ENCODE measurements at places on chromosomes 11 and 22.

DNA sequence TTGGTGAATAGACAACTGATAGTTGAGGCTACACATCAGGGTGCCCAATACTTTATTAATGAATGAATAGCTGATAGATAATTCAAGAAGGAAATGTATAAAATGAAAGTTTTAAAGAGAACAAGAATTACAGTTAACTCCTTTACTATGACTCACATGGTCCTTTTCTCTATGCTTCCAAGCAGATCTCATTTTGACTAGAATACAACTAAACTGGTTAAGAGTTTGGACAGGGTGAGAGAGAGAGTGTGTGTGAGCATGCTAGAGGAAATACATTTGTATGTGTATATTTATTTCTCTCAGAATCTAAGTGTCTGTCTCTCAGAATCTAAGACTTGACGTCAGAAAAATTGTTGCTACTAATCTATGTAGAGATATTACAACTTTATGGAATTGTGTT, 66.7 kb downstream of the SIK2 start:
- no peak for DNase-seq

- no peak for DNase-seq
Measured at GRCh38 chr22:47071078-47071806, 308.8 kb downstream of the TBC1D22A start.

DNA sequence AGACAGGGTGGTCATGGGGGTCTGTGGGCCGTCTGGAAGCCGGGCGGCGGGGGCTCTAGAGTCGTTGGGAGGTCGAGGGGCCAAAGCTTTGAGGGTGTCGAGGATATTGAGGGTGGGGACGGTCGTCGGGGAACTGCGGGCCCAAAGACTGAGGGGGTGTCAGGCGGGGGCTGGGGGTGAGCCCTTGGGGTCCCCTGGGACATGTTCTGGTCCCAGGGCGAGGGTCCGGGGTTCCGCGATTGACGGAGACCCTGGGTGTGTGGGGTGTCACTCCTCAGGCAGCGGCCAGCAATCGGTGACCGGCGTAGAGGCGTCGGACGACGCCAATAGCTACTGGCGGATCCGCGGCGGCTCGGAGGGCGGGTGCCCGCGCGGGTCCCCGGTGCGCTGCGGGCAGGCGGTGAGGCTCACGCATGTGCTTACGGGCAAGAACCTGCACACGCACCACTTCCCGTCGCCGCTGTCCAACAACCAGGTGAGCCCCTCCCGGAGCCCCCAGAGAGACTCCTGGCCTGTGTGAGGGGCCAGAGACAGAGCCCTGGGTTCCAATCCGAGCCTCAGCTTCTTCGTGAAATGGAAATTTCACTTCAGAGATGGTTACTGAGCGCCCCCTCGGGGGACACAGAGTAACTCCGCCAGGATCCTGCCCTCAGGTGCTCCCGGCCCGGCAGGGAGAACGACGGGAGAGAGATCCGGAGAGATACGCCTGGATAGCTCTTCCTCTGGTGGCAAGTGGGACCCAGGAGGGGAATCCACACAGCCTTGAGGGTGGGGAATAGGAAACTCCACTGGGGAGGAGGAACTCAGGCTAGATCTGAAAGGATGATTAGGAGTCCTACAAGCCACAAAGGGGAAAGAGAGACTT, 714 bp downstream of the SDF2L1 start:
- DNase-seq, result peak; percentile 55

DNA sequence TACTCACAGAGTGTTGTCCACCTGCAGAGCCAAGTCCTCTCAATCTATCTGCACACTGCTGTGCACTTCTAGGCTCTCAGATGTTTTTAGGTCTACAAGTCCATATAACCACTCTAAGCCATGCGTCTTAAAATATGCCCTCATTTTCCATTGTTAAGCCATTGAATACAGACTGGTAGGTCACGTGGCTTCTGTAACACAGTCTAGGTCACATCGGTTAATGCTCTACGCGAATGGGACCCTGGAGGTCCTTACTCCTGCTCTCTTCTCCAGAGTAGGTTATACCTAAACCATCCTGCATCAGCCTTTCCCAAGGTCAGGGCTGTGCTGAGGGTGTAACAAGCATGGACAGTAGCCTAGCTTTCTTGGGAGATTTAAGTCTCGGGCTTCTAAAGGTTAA, 819 bp downstream of the JAML start:
- DNase-seq, result no peak

GRCh38 chr11:2363577-2364370, 13.3 kb upstream of the CD81 start:
- no peak for DNase-seq

DNA sequence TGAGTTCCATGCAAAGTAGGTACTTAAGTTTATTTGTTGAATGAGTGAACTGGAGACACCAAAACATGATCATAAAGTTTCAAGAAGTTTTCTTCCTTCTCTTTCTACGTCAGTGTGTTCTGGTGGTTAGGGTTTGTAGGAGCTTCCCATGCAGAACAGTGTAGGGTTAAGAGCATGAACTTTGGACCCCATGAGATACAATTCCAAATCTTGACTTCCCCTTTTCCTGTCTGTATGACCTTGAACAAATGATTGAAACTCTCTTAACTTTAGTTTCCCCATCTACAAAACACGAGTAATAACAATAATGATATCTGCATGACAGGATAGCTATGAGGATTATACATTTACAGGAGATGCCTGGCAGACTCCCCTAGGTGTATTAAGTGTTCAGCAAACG, 41.0 kb upstream of the TENM4 start:
- DNase-seq, result no peak

DNA sequence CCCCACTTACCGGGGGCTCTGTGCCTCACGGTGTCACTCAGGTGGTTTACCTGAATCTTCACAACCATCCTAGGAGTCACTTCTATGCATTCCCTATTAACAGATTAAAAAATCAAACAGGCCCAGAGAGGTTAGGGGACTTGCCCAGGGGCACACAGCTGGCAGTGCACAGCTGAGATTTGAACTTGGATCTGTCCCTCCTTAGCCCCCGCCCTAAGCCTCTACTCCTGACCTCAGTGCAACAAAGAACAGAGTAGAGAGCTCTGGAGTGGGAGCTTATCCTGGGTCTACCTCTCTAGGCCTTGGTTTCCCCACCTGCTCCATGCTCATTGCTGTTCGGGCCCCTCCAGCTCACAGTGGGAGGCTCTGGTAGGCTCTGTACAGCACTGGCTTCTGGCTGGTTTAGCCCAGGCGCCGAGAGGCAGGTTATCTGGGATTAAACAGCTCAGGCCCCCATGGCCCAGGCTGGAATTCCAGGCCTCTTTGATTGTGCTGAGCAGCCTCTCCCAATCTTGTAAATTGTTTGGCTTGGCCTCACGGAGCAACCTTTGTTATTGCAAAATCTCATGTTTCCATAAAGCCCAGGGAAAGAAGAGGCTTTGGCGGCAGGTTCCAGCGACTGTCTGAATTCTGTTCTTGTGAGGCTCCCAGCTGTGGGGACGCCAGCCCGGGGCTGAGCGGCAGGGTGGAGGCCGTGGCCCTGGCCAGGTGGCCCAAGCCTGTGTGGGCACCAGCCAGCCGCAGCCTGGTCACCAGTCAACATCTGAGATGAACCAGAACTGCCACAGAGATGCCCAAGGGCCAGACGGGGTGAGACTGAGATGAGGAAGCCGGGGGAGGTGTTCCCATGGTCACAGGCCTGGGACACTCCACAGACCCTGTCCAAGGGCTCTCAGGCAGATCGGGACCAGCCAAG, 28.9 kb upstream of the SHISAL1 start:
- DNase-seq, result no peak

DNA sequence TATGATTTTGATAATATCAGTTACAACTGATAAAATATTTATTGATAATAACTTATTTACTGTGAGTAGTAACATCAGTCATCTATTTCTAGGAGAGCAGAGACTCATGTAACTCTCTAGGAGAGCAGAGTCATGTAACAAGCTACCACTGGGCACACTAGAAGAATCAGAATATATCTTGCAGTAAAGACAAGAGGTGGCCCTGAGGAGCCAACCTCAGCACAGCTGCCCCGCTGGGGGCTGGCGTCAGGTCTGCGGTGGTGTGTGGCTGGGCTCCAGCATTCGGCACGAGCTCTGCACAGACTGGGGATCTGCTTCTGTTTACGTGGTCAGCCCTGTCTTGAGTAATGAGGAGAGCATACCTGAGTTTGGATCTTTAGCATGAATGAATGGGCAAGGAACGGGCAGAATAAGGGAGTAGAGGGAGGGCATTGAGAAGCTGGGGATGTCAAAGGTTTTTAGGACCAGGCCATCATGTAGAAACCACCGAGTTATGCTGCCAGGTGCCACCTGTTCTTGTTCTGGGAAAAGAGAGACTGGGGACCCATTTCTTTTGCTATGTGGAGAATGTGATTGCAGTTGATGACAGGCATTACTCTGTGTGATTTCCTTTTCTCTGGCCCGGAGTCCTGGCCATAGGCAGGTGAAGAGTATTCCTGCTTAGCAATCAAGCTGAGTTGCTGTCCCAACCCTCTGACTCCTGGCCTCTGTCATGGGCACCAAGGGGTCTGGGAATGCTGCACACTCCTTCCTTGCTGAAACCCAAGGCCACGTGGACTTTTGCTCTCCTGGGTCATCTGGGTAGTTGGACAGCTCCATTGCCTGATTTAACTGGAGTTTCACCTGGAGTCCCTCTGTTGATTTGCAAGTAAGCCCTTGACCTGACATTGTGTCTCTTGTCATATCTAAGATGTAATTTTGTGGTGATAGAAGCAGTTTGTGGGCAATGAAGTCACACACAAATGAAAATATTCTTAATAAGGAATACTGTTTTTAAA, 50.9 kb upstream of the HEPHL1 start:
- no peak for DNase-seq

DNA sequence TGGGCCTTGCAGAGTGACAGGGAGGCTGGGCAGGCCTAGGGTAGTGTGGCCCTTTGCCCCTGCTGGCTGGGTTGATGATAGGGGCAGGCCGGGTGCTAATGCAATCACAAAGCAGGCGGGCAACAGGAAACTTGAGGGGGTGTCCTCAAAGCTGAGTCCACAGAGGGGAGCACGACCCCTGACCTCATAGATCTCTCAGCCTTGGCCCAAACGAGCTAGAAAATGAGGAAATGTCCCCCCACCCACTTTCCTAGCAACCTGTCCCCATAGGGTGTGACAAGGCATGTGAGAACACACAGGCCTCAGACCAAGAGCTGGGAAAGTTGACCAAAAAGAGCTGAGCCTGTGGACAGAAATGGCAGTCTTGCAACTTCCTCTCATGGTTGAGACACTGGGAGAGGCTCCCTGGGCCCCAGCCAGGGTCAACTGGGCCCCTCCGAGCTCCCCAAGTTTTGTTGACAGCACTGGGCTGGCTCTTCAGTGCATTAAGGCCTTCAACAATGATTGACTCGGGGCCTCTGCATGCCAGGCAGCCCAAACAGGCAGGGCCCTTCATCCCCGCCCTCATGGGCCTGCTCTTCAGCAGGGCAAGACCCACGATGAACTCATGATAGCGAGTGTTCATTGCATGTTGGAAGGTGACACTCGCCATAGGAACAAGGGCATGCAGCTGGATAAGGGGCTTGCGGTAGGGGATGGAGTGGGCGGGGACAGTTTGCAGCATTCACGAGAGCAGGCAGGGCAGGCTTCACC, 9.8 kb upstream of the SPI1 start:
- DNase-seq, result no peak

DNA sequence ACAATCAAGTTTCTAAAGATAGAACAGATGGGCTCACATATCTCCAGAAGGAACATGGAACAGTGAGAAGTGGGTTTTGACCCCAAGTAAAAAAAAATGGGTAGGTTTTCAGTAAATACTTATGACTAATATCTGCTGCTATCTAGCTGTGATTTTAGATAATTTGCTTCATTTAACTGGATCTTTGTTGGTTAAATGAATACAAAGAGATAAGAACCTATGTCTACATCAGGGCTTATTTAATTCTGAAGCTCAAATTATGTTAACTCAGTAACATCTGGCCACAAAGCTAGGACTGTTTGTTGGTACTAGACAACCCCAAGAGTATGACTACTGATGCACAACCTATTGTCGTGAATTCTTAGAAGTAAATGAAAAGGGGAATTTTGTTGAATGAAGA, 144.4 kb upstream of the SESN3 start:
- DNase-seq, result no peak

GRCh38 chr11:1105183-1105565, 30.5 kb downstream of the MUC2 start:
- no peak for DNase-seq

DNA sequence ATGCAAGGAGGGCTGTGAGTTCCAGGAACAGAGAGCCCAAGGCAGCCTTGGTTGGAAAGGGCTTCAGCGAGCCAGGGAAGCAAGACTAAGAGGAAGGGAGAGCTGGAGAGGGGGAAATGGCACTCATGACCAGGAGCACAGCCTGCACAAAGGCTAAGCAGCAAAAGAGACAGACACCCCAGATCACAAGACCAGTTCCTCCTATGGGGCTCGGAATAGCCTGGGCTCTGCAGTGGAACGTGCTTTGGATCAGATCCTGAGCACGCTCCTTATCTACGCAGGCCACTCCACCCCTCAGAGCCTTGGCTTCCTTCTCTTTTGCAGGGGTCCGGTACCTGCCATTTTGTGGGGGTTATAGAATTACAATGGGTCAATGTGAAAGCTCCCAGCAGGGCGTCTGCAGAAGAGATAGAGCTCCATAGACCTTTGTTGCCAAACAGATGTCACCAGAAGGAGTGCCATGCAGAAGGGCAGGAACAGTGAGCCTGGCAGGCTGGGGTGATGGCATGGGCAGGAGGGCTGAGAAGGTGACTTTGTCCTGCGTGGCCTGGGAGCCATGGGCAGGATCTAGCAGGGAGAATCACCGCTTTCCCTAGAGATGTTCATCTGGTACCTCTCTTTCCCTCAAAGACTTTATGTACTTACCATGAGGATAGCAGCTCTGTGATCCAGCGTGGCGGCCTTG, 33.8 kb downstream of the ZC3H7B start:
- no peak for DNase-seq

- DNase-seq, result no peak
Measured at GRCh38 chr11:35274909-35275785, 136.2 kb downstream of the CD44 start.

- DNase-seq, result no peak
Measured at GRCh38 chr11:113690619-113691569, 15.2 kb downstream of the TMPRSS5 start.

GRCh38 chr11:125129316-125129993, 18.0 kb upstream of the TMEM218 start:
- DNase-seq, result no peak

DNA sequence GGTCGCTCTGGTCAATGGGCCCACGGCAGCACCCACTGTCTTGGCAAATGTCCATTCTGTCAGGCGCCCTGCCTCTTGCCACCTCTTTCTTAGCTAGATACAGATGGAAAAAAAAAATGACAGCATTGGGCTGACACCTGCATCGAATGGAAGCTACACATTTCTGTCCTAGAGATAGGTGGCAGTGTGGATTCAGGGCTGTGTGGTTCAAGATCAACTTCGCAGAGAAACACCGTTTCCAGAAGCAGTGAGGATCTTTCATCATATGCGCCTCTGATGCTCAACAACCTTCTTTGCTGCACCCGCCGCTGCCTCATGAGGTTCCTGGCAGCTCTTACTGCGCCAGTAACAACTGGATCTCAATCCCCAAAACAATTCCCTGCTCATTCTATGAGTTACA, 236.3 kb downstream of the KIRREL3 start:
- no peak for DNase-seq

GRCh38 chr11:133525976-133526375, 6.3 kb downstream of the OPCML start:
- DNase-seq, result no peak
